ENCODE measurements at places on chromosomes 3 and 15.

GRCh38 chr3:42711491-42712343 lies 9.1 kb upstream of the HHATL start:
- no peak for DNase-seq

DNA sequence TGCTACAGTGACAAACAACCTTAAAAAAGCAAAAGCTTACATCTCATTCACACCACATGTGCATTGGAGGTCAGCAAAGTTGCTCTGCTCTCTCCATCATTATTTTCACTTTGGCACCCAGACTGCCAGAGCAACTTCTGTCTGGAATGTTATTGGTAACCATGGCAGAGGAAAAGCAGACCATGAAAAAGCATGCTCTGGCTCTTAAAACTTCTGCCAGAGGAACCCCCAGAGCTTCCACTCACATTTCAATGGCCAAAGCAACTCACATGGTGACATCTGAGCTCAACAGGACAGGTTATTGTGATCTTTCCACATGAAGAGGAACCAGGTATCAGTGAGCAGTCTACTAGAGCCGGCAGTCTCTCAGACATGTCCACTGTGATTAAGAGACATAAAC lies 21.9 kb upstream of the FRMD5 start:
- DNase-seq: no peak

DNA sequence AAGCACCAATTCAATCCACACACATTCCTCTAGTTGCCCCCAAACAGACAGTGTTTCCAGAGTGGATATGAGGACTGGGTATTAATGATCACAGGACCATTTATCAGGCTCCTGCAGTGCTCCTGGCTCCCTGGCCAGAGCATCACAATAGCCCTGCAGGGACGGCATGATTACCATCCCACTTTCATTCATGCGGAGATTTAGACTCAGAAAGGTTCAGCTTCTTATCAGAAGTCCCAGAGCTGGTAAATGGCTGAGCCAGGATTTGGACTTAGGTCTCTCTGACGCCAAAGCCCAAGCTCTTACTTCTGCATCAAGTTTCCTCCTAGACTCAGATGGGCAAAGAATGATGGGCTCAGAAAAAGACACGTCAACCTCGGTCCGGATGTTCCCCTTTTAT lies 2.9 kb upstream of the EPHB3 start:
- no peak for DNase-seq

DNA sequence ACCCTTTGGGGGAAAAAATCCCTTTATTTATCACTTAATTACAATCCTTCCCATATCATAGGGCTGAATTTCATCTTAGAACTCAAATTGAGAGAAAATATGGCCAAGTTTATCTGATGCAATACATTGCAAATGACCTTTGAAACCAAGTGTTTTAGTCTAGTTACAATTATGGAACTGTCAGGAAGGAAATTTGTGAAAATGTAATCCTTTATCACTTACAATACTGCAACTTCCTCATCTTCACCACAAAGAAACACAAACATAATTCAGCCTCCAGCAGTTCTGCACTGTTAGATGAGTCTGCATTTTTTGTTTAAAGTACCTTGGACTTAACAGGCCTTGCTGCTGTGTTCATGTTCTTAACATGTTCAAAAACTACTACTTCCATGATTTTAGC lies 4.6 kb downstream of the CCPG1 start:
- no peak for DNase-seq

GRCh38 chr3:133925960-133926735 lies 30.5 kb upstream of the RAB6B start:
- DNase-seq: no peak

DNA sequence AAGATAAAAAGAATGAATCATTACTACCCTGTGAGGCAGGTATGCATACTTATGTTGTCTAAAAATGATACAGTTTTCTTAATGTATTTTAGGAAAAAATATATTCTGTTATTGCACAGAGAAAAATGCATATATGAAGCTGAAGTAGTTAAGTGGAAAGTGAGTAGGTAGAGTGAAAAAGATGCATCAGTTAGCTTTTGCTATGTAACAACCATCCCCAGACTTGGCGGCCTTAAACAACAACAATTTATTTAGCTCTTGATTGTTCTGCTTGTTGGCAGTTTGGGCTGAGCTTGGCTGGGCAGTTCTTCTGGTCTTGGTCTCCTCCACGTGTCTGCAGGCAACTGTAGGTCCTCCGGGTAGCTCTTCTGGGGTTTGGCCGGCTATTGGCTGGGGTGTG lies 45.7 kb downstream of the SLC6A6 start:
- DNase-seq: no peak

GRCh38 chr3:12462159-12462947 lies 21.9 kb upstream of the TSEN2 start:
- DNase-seq: no peak

GRCh38 chr3:132354916-132355702 lies 37.9 kb downstream of the ACP3 start:
- no peak for DNase-seq

- peak; percentile 40 for DNase-seq
Measured at GRCh38 chr15:68672781-68673205, 94.0 kb downstream of the CORO2B start.

GRCh38 chr3:68878322-68878721 lies 54.0 kb downstream of the TAFA4 start:
- no peak for DNase-seq

- DNase-seq: peak; percentile 77
Measured at GRCh38 chr3:11582191-11582968, 61.3 kb downstream of the VGLL4 start.
